CD4-positive, alpha-beta T cell treated with Interleukin-15 for 1 hour (primary cell): ENCODE measurements at places on chromosomes 5 and 9.
A peak's percentile ranks its signal among the peaks of the same experiment; 100 is the strongest.

DNA sequence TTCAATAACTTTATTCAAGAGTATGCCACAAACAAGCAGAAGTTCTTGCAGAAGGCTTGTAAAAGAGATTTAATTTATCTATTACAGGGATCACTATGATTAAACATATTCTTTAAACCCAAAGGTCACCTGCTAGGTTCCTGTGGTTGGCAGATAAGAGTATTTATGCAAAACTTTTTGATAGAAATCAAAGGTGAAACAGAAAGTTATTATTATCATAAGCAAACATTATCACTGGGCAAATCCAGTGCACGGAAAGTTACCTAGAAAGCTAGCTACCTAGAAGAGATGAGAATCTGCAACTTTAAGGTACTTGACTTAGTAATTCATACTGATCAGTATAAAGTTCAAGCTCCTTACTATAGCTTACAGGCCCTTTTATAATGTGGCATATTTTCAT lies 3.2 kb downstream of the STARD4 start:
- DNase-seq, result no peak

GRCh38 chr9:136848393-136849037 lies 694 bp upstream of the PHPT1 start:
- no peak for DNase-seq

DNA sequence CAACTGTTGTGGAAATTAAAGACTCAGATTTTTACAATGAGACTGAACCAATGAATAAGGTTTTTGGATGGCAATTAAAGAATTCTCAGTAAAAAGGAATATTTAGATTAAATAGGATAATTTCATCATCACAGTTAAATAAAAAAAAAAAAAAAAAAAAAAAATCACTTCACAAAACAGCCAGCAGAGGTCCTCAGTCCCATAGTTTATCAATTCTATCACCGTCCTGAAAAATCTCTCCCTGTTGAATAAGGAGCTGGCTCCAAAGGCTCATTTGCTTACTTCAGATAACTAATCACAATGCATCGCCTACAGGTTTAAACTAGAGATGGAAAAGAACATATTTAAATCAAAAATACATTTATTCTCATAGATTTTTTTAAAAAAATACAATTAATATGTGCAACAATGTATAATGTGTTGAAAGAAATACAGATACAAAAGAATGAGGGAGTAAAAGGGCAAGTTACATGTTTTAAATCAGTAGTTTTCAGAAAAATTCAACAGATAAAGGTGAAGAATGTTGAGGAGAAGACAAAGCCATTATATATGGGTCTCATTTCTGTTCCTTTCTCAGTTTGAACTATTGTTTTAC lies 175.8 kb upstream of the CHD1 start:
- DNase-seq, result no peak

GRCh38 chr9:127858041-127858512 lies 3.6 kb upstream of the ENG start:
- no peak for DNase-seq

- DNase-seq, result no peak
Observed at GRCh38 chr5:76202182-76202581, 119.0 kb downstream of the SV2C start.

GRCh38 chr5:157248821-157249470 lies 17.0 kb upstream of the CYFIP2 start:
- peak; percentile 50 for DNase-seq

DNA sequence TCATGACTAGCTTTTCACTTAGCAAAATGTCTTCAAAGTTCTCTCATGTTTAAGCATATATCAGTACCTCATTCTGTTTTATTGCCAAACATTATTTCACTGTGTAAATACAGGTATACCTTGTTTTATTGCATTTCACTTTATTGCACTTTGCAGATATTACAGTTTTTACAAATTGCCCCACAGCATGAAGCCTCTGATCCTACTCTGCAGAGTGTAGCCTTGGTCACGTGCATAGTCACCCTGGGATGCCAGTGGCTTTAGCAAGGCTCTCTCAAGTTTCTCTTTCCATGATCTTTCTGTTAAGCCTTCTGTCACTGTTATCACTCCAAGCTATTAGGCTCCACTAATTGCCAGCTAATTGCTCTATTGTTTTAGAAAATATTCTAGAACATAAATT lies 182.2 kb upstream of the GRIA1 start:
- DNase-seq, result no peak
